ENCODE measurements at places on chromosomes 2 and 18.

GRCh38 chr2:127424598-127425520, 6.6 kb downstream of the PROC start:
- peaks cover 5% of the 10 kb centered on the region for H3K4me1 ChIP-seq
- peaks cover 19% of the 10 kb centered on the region for H3K27me3 ChIP-seq
- no peaks in the 10 kb centered on the region for H3K36me3 ChIP-seq
- DNase-seq, result no peak
- no peak overlapping the region for H3K4me3 ChIP-seq

DNA sequence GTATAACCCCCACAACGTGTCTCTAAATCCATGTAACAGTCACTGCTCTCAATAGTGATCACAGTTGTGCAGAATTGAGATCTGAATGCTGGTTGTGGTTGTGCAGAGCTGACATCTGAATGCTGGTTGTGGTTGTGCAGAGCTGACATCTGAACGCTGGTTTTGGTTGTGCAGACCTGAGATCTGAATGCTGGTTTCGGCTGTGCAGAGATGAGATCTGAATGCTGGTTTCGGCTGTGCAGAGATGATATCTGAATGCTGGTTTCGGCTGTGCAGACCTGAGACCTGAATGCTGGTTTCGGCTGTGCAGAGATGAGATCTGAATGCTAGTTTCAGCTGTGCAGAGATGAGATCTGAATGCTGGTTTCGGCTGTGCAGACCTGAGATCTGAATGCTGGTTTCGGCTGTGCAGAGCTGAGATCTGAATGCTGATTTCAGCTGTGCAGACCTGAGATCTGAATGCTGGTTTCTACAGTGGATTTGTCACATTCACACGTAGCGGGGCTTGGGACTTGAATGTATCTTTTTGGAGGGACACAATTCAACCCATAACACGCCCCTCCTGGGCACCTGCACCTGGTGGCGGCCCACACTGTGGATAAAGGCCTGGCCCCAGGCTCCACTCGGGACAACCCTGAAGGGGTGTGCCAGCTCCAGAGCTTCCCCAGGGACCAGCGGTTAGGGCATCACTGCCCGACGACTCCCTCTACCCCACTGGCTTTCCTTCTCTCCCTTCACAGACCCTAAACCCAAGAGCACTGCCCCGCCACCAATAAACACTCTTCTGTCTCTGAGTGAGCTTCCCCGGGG, 51.1 kb upstream of the SLC66A3 start:
- peaks cover 21% of the 10 kb centered on the region for H3K27me3 ChIP-seq
- no peak overlapping the region for H3K27ac ChIP-seq
- peaks cover 7% of the 10 kb centered on the region for H3K4me1 ChIP-seq
- DNase-seq, result no peak
- no peaks in the 10 kb centered on the region for H3K36me3 ChIP-seq

- H3K27ac ChIP-seq, result no peak overlapping the region
- no peaks in the 10 kb centered on the region for H3K36me3 ChIP-seq
- peaks cover 24% of the 10 kb centered on the region for H3K4me1 ChIP-seq
Measured at GRCh38 chr2:58543442-58543841, 302.3 kb upstream of the FANCL start.

GRCh38 chr18:75205514-75206132, 3.3 kb downstream of the PTGR3 start:
- H3K27me3 ChIP-seq, result no peaks in the 10 kb centered on the region
- DNase-seq, result peak; percentile 23
- H3K4me3 ChIP-seq, result no peak overlapping the region
- H3K27ac ChIP-seq, result no peak overlapping the region
- H3K4me1 ChIP-seq, result peaks cover 17% of the 10 kb centered on the region

DNA sequence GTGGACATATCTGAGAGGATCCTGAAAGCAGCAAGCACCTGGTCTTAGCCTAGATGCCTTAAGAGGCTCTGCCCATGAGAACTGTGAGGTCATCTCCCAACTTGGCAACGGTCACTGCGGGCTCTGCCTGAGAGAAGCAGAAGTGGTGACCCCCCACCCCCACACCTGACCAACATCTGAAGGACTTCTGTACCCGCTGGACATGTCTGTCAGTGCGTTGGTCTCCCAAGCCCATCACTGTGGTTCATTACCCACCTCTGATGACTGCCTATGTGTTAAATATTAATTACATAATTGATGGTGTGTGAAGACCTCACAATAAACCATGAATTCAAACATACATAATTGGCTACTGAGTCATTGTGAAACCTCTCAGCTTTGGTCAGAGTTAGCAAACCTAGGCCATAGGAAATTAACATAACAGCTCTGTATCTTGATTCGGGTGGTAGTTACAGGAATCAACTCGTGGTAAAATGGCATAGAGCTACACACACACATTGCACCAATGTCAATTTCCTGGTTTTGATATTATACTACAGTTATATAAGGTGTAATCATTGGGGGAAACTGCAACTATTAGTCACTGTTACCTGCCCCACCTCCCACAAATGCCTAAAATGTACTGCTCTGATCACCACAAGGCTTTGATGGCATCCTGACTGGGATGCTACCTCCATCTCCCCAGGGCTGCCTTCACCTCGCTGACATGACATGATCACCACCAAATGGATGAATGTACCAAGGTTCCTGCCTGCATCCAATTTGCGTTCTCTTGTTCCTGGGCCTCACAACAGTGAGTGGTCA, 4.3 kb upstream of the GALNT1 start:
- H3K27me3 ChIP-seq, result no peaks in the 10 kb centered on the region
- no peak overlapping the region for H3K4me3 ChIP-seq
- no peak overlapping the region for H3K27ac ChIP-seq
- peaks cover under 1% of the 10 kb centered on the region for H3K4me1 ChIP-seq
- no peak for DNase-seq
- H3K36me3 ChIP-seq, result no peaks in the 10 kb centered on the region

GRCh38 chr18:78986018-78986481, 6.4 kb downstream of the SALL3 start:
- H3K36me3 ChIP-seq, result no peaks in the 10 kb centered on the region
- no peak for DNase-seq
- no peak overlapping the region for H3K4me3 ChIP-seq
- no peaks in the 10 kb centered on the region for H3K27me3 ChIP-seq
- no peak overlapping the region for H3K27ac ChIP-seq
- no peaks in the 10 kb centered on the region for H3K4me1 ChIP-seq
